ENCODE measurements at places on chromosomes 6 and 20.

DNA sequence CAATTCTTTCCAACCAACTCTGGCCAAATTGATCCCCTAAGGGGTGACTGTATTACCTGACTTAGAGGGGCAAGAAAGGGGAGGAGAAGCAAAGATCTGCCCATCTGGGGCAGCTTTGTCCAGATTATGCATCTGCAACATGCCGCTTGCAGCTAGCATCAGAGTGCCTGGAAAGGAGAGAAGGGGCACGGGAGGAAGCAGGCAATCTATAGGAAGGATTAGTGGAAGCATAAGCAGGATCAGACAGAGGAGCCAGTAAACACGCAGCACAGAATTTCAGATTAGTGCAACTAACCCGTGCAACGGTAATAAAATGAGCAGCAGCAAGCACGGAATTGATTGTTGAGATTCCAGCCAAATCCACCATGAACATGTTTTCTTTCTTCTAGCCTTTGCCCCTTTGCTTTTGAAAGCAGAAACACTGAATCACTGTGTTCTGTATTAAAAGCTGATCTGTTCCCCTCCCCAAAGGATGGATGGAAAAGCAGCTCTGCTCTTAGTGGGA, 643.6 kb upstream of the CHD6 start:
- DNase-seq: no peak

DNA sequence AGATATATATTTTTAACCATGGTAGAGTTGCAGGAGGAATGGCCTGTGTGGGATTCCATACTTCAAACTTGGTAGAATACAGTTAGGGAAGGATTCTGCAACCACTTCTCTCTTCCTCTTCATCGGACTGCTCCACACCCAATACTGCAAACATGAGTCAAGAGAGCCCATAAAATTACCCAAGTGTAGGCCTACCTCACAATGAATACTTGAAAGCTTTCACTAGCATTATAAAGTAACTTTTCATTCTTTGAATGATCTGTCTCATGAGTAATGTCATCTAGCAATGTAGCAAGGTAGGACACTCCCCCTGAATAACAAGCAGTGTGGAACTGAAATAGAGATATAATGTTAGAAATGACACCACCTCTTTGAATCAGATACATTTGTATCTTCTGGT, 79.4 kb downstream of the FOXC1 start:
- DNase-seq: no peak

- no peak for DNase-seq
These were observed 683.6 kb downstream of the BCKDHB start for GRCh38 chr6:80789912-80790570.

GRCh38 chr6:89859744-89860143, 30.1 kb downstream of the CASP8AP2 start:
- peak; percentile 59 for DNase-seq

GRCh38 chr20:611047-611842, 1.1 kb upstream of the TCF15 start:
- DNase-seq: no peak

DNA sequence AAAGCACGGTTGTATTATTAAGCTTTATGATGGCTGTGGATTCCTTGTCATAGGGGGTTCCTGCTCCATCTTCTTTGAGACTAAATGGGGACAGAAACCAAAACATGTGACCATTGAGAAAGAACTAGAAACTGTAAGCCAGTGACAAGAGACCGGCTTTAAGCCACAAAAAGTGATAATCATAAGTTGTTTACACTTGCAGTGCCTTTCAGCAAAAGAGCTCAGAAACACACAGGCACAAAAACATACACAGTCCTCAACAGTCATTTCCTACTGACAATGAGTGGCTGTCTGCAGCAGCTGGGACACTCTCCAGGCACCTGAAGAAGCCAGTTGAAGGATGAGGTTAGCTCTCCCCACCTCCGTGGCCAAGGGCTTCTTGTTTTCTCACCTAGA, 20.0 kb upstream of the UBE2J1 start:
- no peak for DNase-seq
